ENCODE measurements at places on chromosomes 16 and 17. TPM values are rescaled to one million over a fixed set of nuclear protein-coding genes. Genes with fewer than 3 reads are reported as not detected.

DNA sequence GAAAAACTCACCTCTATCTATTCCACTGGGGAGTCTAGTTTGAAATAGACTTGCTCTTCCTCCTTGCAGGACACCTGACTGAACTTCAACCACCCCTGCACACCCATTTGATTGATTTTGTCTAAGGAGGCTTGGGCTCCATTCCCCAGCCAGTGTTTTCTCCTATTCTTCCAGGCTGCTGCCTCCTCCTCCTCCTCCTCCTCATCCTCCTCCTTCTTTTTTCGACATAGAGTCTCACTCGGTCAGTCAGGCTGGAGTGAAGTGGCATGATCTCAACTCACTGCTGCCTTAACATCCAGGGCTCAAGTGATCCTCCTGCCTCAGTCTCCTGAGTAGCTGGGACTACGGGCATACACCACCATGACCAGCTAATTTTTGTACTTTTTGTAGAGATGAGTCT lies 1.8 kb upstream of the DLX4 start:
- no peak for DNase-seq

The MYO15B gene
- 61.9 TPM for total RNA-seq

- no peak for DNase-seq
Observed at GRCh38 chr17:60661489-60661888, 16.2 kb upstream of the BCAS3 start.

DNA sequence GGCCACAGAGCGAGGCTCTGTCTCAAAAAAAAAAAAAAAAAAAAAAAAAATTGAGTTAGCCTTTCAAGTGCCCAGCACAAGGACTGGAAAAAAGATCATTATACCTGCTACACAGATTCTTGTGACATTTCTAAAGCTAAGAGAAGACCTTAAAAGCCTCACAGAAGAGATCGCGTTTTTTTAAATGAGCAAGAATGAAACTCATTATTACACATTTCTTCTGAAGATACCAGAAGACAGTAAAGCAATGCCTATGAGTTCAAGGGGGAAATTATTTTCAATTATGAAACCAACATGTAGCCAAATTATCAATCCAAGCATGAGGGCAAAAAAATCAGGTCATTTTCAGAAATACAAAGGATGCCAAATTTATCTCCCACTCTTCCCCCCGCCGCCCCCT lies 56.8 kb downstream of the MED13 start:
- no peak for DNase-seq

DNA sequence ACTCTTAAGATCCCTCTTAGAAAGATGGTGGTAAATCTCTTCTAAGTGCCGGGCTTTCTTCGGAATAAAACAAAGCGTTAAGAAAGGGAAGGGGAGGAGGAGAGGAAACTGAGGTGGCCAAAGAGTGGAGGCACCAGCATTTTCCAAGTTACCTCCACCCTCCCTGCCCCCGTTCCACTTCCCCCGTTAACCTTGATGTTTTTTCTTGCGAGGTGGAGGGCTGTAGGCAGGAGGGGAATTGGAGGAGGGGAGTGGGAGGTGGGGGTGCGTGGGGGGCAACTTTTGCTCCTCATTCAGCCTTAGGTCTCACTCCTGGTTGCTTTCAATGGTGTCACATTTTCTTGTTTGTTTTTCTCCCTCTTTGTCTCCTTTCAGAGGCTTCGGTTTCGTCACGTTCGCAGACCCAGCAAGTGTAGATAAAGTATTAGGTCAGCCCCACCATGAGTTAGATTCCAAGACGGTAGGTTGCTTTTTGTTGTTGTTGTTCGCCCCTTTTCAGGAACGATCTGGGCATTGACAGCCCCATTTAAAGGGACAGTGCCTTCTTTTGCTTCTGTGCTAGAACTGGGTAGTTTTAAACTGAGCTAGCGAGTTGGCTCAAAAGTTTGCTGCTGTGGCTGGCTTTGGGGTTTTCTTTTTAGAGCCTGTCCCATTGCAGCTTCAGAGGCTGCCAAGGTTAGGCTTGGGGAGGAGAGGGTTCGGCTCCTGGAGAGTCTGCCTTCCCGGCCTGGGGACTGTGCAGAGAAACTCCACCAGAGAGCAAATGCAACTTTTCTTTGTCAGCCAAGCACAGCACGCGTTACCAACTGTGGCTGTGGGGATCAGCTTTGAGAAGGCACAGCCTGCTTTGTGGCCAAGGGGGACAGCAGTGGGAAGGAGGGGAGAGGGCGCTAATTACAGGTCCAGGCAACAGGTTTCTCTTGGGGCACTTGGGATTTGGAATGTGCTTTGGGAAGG lies 1.9 kb downstream of the MSI2 start:
- DNase-seq = no peak

The CD300E gene
- 0.39 TPM for total RNA-seq

The CBFA2T3 gene
- total RNA-seq = 2.0 TPM
